ENCODE measurements at places on chromosomes 5 and 9.

DNA sequence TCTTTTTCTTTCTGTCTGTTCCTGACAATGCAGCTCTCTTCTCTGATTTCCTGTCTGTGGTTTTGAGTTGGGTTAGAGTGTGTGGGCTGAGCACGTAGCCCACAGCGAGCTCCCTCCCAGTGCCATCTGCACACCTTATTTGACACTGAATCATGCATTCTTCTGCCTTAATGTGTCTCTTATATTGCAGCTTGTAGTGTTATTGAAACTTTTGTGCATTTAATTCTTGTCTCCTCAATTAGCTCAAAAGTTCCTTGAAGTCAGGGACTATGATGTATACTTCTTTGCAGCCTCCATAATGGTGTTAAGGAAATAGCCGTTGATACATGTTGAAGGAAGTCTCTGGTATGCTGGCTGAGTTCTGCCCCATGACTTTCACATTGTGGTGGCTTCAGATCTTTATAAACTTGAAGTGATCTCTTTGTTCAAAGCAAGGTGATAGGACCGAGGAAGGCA, 576.2 kb upstream of the CLINT1 start:
- no peak for DNase-seq

- DNase-seq, result no peak
Measured at GRCh38 chr9:109781086-109781485, 1.1 kb downstream of the PALM2AKAP2 start.

DNA sequence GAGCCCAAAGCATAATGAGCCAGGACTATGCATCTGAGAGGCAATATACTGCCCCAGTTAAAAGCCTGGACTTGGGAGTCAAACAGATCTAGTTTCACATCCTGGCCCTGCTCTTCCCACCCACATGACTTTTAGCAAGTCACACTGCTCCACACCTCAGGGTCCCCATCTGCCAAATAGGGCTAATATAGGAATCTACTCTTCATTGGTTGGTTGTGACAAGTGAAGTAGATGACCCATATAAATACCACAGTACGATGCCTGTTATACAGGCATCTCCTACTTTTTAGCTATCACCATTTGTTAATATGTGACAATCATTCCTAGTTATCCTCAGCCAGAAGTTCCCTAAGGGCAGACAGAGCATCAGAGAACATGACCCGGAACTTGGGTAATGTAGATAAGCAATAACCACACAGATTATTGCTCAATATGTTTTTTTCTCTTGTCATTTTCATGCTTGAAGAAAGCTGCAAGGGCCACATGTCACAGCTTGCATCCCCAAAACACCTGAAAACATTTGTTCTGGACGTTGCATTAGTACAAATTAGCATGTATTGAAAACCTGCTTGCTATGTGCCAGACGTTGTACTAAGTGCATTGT, 20.4 kb downstream of the ADAM19 start:
- DNase-seq, result no peak

DNA sequence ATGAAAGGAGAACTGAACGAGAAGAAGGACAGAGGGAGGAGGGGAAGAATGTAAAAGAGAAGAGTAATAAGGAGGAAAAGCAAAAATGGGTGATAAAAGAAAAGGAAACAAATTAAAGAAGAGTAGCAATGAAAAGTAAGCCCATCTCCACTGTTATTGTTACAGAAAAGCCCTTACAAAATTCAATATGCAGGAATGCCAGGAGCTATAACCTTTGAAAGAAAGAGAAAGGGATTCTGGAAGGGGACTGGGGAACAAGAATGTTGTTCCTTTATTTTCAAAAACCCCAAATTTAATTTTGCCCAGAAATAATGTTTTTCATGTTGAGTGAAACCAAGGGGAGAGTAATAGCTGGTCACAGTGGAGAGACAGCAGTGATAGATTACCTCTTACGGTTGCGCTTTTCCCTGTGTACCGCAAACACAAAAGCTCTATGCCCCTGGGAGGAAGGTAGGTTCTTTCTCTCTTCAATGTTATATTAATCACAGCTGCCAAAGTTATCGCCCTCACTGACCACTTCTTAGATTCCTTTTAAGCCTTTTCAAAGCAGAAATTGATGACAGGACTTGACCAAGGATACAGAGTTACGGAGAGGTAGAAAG, 86.7 kb downstream of the BRINP1 start:
- no peak for DNase-seq

GRCh38 chr9:14107977-14108376, 206.0 kb downstream of the NFIB start:
- no peak for DNase-seq

- no peak for DNase-seq
Measured at GRCh38 chr9:33750307-33750838, 45.0 kb upstream of the PRSS3 start.

GRCh38 chr5:104513640-104514072, 951.1 kb upstream of the NUDT12 start:
- DNase-seq, result no peak

DNA sequence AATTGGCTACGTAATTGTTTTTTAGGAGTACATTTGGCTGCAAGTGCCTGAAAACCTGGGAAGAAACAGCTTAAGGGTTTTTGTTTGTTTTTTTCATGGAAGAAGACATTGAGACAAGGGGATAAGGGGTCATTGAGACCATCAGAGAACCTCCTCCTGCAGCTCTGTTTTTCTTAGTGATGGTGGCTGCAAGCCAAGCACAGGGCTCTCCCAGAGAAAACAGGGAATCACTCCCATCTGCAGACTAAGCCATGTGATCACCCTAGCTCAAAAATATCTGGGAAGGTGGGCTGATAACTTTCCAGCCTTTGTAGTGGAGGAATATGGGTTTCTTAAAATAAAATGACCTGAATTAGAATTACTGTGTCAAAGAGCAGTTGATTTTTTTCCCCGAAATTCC, 25.1 kb downstream of the PALM2AKAP2 start:
- DNase-seq, result no peak

GRCh38 chr9:95729046-95729445, 146.4 kb upstream of the ERCC6L2 start:
- no peak for DNase-seq

DNA sequence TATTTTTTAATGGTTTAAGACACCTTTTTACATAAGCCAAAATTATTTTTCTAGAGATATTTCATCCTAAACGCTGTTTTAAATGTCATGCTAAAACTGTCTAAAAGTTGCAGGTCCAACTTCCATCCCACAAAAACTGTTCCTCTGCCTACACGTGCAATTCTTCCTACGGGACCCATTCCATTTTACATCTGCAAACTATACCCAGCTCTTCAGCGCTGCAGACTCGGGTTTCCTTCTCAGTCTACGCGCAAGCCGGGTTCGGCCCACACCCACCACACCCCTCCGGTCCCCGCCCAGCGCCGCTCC, 8.7 kb downstream of the RANBP6 start:
- DNase-seq, result no peak

- no peak for DNase-seq
Measured at GRCh38 chr5:91271999-91272398, 111.1 kb downstream of the ARRDC3 start.

- DNase-seq, result no peak
Measured at GRCh38 chr5:74576941-74577456, 63.5 kb downstream of the ENC1 start.

GRCh38 chr5:94691949-94692348, 73.5 kb downstream of the SLF1 start:
- DNase-seq, result no peak

- no peak for DNase-seq
Measured at GRCh38 chr9:71025201-71025600, 96.2 kb downstream of the TRPM3 start.

- DNase-seq, result no peak
Measured at GRCh38 chr5:910769-911160, 18.1 kb downstream of the TRIP13 start.

GRCh38 chr5:138927544-138927943, 52.4 kb upstream of the LRRTM2 start:
- no peak for DNase-seq

GRCh38 chr5:37791321-37791720, 48.5 kb downstream of the GDNF start:
- DNase-seq, result no peak

DNA sequence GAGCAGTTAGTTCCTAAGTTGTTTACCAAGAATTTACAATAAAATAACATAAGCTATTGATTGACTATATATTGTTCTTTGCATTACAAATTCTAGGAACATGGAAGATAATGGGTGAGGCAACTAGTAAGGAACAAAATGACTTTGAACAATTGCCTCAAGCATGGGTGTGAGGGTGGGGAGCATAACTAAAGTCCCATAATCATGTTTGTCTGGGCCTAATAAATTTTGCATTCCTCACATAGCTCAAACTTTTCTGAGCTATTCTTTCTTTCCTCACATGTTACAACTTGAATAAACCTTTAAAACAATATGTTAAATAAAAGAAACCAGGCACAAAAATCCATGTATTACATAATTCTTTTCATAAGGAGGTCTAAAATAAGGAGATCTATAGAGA, 1066.1 kb downstream of the NR2F1-AS1 start:
- DNase-seq, result no peak

GRCh38 chr5:138132543-138132942, 6.7 kb downstream of the NME5 start:
- DNase-seq, result no peak

DNA sequence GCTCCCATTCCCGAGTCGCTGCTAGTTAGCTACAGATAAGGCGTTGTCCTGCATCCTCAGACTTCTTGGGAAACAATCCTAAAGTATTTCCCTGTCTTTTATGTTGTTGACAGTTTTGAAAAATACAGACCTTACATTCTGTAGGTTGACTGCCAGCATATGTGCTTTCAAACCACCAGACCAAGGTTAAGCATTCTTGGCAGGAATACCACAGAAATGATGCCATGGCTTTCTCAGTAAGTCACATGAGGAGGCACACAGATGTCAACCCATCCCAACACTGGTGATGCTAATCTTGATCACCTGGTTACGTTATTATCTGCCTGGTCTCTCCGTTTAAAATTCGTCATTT, 871 bp downstream of the GLE1 start:
- no peak for DNase-seq

Data from cortex of kidney (tissue), 1 donor.